CD4-positive, alpha-beta T cell treated with Interleukin-4 for 4 hours (primary cell): ENCODE measurements at places on chromosomes 12 and 14.

DNA sequence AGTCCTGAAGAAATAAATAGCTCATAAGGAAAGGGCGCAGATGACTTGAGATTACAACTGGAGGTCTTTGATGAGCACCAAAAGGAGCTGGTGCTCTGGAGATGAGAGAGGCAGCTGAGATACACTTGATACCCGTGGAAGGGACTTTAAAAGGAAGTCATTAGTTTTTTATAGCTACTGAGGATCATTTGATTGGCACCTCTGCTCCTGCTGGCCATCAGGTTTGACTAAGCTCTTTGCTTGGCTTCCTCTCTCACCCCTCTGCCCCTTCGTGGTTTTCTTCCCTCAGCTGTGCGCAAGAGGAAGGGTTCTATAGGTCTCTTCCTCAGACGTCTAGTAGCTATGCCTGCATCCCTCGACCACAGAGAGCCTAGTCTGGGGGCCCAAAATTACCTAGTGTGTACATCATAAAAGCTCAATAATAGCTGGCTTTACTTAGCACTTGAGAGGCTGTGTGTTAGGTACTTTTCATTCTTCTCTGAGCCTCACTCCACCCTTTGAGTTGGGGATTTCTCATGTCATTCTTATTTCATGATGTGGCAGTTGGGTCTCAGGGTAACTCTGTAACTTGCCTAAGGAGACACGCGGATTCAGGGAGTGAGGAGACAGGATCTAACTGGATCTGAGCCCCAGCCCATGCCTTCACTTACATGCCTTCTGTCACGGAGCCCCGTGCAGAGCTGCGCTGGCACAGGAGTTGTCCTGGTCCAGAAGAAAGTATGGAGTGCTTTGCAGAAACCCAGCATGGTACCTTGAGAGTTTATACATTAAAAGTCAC lies 68.4 kb upstream of the ASPG start:
- DNase-seq, result no peak

DNA sequence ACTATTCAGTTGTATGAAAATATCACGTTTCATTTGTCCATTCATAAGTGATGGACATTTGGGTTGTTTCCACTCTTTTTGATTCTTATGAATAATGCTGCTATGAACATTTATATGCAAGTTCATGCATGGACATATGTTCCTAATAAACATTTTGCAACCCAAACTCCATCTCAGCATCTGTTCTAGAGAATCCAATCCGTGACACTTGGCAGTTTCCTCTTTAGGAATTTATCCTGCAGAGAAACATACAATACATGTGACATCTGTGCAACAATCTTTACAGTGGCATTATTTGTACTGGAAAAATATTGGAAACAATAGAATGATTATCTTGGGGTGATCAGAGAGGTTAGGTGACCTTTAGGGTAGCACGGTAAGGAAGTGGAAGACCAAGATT lies 290.8 kb upstream of the SRRM4 start:
- no peak for DNase-seq

- peak; percentile 44 for DNase-seq
Observed at GRCh38 chr14:35196571-35196970, 74.2 kb downstream of the PRORP start.

- DNase-seq, result no peak
Observed at GRCh38 chr12:79069009-79069408, 204.4 kb downstream of the SYT1 start.

- no peak for DNase-seq
Observed at GRCh38 chr14:94019329-94019728, 6.8 kb upstream of the OTUB2 start.

DNA sequence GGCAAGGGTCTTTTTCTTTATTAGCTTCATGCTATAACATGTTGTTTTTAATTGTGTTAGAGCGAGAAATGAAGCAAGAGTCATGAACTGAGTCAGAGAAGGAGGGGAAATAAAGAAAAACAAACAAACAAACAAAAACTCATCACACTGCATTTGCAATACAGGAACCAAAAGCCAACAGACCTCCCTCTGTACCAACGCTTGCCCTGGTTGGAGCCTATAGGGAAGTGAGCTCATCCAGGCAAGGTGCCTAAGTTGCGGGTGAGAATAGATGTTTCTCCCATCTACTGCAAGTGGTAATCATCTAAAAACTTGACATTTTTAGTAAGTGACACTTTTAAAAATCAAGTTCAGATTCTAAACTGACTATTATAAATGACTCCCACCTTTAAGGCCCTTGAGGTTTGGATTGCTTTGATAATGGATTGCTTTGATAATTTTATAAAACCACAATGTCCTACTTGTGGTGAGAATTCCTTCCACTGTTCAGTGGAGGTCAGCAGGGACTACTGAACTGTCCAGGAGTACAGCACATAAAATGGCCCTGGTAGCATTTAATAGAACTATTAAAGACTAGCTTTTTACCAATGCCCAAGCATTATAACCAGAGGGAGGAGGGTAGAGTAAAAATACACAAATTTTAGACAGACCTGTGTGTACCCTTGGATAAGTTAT lies 31.3 kb downstream of the SLC38A1 start:
- no peak for DNase-seq

DNA sequence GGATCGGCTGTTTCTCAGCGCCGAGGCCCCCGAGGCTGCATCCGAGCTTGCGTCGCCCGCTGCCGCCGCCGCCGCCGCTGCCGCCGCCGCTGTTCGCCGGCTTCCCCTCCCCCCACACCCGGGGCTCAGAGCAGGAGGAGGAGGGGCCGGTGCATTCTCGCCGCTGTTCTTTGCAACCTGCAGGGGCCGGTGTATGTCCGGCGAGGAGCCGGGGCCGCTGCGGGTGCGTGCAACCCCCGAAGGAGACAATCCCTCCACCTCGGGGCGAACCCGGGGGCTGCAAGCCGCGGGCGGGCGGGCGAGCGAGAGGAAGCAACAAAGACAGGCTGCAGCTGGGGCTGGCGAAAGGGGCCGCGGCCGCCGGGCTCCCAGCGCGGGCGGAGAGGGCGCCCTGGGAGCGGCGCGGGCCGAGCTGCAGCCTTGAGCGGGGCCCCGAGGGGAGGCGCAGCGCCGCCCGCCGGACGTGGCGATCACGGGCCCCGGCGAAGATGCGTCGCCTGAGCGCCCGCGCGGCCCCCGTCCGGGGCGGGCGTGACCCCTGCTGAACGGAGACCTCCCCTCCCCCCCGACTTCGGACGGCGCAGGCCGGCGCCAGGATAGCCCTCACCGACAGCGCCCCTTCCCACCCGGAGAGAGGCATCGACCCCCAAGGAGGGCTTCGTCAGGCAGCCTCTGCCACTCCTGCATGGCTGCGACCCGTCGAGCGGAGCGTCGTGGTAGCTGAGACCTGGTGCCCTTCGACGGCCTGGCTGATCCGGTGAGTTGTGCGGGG lies 702 bp downstream of the FAM222A start:
- DNase-seq, result peak; percentile 26

- no peak for DNase-seq
Observed at GRCh38 chr12:27280412-27280811, 36.3 kb downstream of the STK38L start.

GRCh38 chr12:21456291-21456780 lies 18.9 kb downstream of the PYROXD1 start:
- peak; percentile 89 for DNase-seq

GRCh38 chr12:6204533-6205143 lies 4.4 kb downstream of the CD9 start:
- DNase-seq, result no peak

- no peak for DNase-seq
Observed at GRCh38 chr14:103819503-103820307, 27.7 kb downstream of the PPP1R13B start.

DNA sequence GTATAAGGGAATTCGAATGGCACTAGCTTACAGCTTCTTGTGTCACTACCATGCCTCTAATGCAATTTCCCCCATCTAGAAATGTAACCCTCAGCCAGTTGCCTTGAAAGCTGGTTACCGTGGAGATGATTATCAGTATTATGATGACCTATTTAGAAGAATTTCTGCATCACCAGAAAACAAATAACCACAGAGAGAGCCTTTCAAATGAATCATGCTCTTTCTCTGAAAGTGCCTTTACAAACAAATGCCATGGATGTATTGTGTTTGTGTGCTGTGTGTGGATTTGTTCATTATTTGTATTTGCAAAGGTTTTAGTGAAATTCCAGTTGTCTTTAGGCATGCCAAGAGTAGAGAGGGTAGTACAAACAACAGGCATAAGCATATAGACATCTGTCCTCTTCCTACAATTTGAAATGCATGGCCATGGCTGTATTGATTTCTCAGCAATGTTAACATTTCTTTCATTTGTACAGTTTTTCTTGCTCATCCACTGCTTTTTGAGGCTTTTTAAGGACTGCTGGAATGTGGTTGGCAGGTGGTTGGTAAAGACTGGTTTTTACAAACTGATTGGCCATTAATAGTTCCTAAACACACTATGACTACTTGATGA lies 266.5 kb downstream of the PAWR start:
- DNase-seq, result no peak

- DNase-seq, result no peak
Observed at GRCh38 chr12:15274561-15274967, 47.7 kb upstream of the PTPRO start.

DNA sequence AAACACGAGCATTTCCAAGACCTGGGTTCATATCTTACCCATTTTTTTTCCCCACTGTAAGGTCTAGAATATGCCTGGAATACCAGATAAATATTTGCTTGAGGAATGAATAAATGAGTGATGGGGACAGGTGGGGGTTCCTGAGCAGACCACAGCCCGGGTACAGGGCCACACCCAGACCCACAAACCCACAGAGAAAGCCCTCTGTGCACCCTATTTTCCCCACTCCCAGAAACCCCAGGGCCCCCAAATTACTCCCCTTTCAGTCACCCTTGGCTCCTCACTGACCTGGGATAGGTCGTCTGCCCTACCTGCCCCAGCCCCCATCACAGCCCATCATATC lies 66.5 kb upstream of the DDX11 start:
- no peak for DNase-seq

GRCh38 chr14:104546591-104547309 lies 32.8 kb upstream of the C14orf180 start:
- DNase-seq, result no peak

DNA sequence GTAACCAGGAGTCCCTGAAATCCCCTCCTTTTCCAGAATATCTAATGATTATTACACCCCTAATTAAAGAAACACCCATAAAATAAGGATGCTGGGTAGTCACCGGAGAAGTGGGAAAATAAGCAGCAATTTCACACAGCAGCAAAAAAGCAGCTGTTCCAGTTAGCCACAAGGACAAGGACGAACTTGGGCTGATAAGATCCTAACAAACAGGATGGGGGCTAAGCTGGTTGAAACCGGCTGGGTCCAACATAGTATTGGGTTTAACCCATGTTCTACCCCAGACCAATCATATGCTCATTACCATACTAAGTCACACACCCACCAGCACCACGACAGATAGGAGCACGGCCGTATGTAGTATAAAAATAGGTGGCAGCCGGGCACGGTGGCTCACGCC lies 100.7 kb downstream of the RPL10L start:
- no peak for DNase-seq

GRCh38 chr14:59160506-59160905 lies 28.0 kb upstream of the DAAM1 start:
- no peak for DNase-seq

GRCh38 chr12:128914908-128915563 lies 61.8 kb downstream of the GLT1D1 start:
- DNase-seq, result peak; percentile 34

DNA sequence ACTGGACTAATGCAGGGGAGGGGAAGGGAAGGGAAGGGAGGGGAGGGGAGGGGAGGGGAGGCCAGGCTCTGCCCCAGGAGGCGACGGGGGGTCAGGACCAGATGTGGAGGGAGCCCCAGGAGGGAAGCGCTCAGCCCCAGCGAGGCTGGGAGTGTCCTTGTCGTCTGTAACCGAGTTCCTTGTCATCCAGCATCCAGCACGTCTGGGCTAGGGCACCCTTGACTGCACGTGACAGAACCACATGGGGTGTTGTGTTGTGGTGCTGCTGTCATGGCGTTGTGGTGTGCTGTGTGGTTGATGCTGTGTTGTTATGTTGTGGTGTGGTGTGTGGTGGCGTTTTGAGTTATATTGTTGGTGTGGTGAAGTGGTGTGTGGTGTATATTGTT lies 28.4 kb upstream of the SFSWAP start:
- peak; percentile 35 for DNase-seq

DNA sequence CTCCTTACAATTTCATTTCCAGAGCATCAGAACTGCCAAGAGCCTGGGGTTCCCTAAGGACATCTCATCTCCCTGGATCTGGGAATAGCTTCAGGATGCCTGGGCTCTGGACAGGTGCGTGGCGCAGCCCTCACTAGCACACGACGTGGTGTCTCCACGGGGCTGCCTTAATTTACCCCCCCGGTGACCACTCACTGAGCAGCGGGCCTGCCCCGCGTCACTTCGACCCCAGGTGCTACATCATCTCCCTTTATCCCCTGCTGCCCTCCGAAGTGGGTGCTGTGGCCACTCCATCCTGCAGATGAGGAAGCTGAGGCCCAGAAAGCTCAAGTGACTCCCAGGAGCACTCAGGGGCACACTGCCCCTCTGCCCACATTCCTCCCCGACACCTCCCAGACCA lies 177.8 kb upstream of the SFSWAP start:
- DNase-seq, result no peak

GRCh38 chr12:4112290-4112689 lies 161.3 kb upstream of the CCND2 start:
- DNase-seq, result no peak

DNA sequence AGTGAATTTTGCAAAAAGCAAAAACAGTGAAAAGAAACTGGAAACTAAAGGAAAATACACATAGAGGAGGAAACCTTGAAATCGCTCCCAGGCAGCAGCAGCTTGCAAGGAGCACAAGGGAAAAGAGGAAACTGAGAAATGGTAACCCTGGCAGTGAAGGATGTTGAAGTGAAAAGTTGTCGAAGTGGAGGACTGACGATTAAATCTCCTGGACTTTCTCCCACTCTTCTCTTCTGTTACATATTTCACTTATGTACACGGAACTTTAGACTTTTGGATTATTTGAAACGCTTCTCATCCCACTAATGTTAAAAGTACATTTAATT lies 388.8 kb upstream of the USP15 start:
- DNase-seq, result no peak

- DNase-seq, result no peak
Observed at GRCh38 chr12:15015121-15015520, 42.3 kb downstream of the PDE6H start.

DNA sequence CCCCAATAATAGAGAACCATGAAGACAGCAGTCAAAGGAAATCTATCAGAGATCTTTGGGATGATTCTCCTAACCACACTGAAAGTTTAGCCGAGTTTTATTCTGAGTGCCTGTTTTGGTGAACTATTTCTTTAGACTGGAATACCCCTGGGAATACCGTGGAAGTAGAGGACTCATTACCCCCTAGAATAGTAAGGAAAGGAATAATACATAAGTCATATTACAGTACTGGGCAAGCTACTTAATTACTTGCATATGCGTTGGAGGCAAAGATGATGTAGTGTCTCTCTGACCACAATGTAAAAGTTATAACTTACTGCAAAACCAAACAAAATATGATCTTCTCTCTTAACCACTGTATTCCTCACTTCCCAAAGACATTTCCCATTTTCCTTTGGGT lies 25.5 kb downstream of the ZC2HC1C start:
- DNase-seq, result no peak

GRCh38 chr14:100434911-100435438 lies 111.8 kb downstream of the SLC25A47 start:
- DNase-seq, result no peak
